ENCODE measurements at places on chromosomes 13 and 19.
A peak's percentile ranks its signal among the peaks of the same experiment; 100 is the strongest.

DNA sequence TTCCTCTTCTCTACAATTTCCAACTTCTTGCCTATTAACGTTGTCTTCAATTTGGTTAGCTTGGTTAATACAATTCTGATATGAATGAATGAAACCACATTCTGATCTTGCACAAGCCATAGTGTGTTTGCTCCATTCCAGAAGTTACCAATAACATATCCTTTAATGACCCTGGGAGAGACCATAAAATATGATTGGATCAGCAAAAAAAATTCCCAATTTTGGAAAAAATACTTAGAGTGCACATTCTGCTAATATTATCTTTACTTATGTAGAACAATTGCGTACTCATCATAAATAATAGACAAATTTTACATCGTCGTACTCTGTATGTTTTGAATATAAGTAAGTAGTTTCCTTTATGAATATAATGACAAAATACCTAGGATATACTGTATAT, 117.2 kb downstream of the SLITRK5 start:
- no peak for DNase-seq

DNA sequence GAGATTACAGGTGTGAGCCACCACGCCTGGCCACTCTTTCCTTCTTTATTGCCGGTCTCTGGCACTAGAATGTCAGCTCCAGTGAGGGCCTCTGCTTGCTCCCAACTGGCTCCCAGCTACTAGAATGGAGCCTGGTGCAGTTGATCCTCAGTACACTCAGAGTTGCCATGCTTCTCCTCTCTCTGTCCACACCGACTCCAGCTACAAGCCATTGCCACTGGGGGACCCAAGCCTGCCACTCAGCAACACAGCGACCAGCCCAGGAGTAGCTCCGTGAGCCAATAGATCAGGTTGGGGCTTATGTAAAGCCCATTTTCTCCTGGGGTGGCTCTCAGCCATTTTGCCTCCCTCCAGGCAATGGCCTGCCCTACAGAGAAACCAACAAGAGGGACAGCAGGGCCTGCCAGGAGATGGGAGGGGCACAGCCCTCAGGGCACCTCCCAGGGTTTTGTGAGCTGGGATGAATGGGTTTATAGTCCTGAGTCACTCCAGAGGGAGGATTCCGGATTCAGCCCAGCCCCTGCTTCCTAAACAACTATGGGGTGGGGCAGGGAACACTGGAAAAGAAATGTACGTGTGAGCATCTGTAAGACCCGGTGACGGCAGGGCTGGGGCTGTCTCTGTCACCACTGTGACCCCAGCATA, 36.5 kb downstream of the OPA3 start:
- no peak for DNase-seq

DNA sequence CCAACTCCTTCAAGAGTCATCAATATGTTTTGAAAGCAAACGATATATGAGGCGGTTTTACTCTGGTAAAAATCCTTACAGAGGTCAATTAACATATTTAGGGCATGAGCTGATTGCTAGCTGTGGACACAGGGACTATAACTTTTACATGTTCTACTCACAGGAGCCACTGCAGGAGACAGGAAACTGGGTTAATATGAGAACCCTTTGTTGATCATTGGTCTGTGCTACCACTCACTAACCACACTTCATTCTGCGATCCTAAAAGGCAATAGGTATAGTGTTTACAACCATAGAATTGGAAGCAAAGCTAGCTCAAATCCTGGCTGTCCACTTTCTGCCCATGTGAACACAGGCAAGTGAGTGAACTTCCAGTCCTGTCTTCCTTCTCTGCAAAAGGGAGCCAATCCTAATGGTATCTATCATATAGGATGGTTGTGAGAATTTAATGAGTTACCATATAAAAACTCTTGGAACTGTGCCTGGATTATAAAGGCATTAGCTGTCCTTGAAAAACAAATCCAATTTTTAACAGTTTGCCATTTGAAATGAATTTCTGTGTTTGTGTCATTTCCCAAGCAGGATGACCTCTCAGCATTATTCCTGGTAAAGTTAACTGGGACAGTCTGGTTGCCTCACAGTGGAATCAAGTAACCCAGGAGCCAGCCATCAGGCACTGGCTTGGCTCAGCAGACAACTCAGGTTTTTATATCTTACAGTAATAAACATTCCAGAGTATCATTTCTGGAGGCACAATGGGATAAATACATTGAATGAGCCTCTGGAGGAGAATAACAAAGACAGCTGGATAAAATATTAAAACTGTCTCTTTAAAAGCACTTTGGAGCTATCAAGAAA, 29.8 kb upstream of the RAP2A start:
- no peak for DNase-seq

- DNase-seq: peak; percentile 89
These were observed at the start of gene LAIR1 for GRCh38 chr19:54364775-54365257. Gene LAIR1, minus strand, starts transcription at chr19:54364931. Its CDS starts 127 bp downstream, at chr19:54364804.

DNA sequence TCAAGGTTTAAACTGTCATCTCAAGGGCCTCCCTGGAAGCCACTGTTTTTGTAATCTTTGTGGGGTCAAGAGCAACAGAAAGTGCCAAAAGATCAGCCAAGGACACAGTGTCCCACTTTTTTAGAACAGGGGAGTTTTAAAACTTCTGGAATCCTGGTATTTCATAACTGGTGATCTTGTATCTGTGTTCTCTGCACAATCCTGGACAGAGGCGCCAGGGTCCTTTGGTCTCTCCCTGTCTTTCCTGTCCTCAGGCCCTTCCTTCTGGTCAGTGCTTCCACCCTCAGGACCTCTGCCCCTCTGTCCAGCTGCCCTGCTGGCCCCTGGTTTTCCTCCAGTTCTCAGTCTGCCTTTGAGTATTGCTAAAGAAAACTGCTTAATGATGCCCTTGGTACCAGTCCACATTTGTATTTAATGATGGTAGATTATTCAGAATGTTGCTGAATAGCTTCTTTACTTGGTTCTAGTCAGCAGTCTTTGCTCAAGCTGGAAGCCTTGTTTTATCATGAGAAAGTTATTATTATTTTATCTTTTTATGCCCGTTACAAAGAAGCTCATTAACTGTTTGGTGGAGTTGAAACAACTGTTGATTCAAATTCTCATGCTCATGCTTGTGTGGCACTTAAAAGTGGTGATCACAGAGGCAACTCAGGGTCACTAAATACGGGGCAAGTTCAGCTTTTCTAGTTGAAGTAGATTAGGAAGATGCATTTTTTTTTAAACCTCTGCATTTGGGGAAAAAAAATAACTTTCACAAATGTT, 47.5 kb downstream of the WASF3 start:
- no peak for DNase-seq

- peak; percentile 81 for DNase-seq
These were observed 1023.5 kb downstream of the PCDH17 start for GRCh38 chr13:58655086-58655485.

GRCh38 chr19:18428787-18429674, 8.9 kb downstream of the ISYNA1 start:
- DNase-seq: peak; percentile 34

GRCh38 chr13:77892491-77892890, 26.1 kb downstream of the EDNRB start:
- no peak for DNase-seq

DNA sequence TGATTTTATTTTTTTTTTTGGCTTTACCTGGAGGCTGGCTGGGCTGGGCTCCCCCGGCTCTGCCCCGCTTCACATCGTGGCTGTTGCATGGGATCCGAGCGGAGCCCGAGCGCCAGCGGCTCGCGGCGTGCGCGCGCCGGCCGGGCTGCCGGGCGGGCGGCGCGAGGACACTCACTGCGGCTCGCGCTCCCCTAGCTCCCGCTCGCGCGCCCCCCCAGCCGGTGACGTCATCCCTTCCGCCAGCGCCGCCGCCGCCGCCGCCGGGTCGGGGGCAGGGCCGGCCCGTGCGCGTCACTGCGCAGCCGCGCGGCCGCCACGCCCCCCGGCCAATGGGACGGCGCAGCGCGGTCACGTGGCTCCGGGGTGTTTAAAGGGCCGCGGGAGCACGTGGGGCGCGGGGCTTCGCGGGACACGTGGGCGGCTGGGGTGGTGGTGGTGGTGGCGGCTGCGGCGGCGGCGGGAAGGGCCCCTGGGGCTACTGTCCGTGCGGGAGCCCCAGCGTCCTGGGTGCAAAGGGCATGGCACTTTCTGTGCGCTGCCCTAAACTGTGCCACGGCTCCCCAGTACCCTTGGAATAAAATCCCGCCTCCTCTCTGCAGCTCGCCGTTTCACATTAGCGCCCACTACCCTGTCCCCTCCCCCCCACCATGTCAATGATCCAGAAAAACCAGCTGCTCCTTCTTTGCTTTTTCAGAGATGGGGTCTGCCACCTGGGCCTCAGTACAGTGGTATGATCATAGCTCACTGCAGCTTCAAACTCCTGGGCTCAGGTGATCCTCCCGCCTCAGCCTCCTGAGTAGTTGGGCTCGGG, at the start of gene PTPRS:
TSS of gene PTPRS (minus strand) at position 176 of the 811 bp plus-strand sequence. CDS start 54,672 bp downstream, outside the sequence.
- peak; percentile 11 for DNase-seq

- DNase-seq: peak; percentile 55
These were observed 2.3 kb downstream of the WDR83 start for GRCh38 chr19:12668932-12669269.

DNA sequence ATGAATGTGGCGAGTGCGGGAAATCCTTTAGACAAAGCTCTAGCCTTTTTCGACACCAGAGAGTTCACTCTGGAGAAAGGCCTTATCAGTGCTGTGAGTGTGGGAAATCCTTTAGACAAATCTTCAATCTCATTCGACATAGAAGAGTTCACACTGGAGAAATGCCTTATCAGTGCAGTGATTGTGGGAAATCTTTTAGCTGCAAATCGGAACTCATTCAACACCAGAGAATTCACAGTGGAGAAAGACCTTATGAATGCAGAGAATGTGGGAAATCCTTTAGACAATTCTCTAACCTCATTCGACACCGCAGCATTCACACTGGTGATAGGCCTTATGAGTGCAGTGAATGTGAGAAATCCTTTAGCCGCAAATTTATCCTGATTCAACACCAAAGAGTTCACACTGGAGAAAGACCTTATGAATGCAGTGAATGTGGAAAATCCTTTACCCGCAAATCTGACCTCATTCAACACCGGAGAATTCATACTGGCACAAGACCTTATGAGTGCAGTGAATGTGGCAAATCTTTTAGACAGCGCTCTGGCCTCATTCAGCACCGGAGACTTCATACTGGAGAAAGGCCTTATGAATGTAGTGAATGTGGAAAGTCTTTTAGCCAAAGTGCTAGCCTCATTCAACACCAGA, 5.7 kb downstream of the ZNF551 start:
- no peak for DNase-seq

- no peak for DNase-seq
These were observed 40.4 kb downstream of the LRCH1 start for GRCh38 chr13:46593398-46593797.

GRCh38 chr19:55257461-55258420, 1.1 kb downstream of the PPP6R1 start:
- DNase-seq: no peak

GRCh38 chr19:11963566-11964355, 1.1 kb upstream of the ZNF763 start:
- peak; percentile 84 for DNase-seq

GRCh38 chr19:5587071-5587455, 19.3 kb upstream of the TINCR start:
- no peak for DNase-seq

DNA sequence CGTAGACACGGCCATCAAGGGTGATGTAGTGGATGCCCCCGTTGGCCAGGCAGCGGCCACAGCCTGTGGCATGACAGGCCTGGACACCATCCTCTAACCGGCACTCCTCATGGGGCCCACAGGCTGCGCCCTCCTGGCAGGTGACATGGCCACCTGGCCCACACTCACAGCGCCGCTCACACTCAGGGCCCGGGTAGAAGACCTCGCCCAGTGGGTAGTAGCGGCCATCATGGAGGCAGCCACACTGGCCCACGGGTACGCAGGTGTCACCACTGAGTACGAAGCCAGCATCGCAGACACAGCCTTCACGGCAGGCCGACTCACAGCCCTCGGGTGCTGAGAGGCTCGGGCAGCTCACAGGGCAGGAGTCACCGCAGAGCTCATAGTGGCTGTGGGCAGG, 27.2 kb upstream of the FBL start:
- DNase-seq: no peak

DNA sequence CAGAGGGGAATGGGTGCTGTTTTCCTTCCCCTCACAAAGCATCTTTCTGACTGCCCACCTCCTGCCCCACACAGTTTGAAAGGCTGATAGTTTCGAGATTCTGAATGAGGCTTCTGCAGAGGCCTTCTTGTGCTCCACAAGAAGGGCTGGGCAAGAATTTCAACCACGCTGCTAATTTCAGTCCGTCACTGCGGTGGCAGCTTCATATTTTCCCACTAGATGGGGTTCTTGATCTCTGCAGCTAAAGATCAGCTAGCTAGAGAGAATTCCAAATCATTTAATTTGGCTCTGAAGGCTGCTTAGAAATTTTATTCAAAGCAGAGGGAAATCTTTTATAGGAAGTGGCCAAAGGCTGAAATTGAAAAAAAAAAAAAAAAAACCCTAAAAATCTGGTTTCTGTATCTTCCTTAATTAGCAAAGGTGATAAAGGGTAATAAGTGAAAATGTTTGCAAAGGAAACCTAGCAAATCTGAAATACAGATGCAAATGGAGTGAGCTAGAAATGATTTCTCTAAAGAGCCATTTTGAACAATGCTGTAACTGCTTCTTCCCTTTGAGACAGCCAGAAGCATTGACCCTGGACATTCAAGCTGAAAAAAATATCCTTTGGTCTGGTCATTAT, 38.0 kb upstream of the C13orf42 start:
- DNase-seq: peak; percentile 42

GRCh38 chr19:5149508-5149907, 180.6 kb downstream of the KDM4B start:
- no peak for DNase-seq

DNA sequence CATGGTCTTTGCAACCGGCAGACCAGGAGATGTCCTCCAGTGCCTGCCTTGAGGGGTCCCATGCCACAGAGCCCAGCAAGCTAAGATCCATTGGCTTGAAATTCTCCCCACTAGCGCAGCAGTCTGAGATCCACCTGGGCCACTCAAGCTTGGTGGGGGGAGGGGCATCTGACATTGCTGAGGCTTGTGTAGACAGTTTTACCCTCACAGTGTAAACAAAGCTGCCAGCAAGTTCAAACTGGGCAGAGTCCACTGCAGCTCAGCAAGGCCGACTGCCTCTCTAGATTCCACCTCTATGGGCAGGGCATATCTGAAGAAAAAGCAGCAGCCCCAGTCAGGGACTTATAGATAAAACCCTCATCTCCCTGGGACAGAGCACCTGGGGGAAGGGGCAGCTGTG, 32.0 kb upstream of the ITM2B start:
- no peak for DNase-seq

DNA sequence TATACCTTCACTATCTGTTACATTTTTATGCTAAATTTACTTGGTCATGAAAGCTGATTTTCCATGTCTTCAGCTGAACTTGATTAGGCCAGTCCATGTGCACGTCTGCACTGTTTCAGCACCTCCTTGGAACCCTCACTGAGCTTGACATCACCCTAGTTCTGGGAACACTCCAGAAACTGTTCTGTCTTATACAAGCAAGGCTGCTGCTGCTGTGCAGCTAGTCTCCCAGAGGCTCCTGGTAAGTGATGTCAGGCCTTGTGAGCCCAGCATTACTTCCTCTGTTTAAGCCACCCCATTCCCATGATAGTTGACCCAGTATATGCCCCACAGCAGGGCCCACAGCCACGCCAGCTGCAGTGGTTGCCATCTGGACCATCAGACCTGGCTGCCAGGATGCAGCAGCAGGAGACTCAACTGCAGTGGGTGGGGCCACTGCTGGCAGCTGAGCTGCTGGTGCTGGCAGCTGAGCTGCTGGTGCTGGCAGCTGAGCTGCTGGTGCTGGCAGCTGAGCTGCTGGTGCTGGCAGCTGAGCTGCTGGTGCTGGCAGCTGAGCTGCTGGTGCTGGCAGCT, 90.5 kb upstream of the AKAP11 start:
- no peak for DNase-seq

Data from inflammatory macrophage treated with lipopolysaccharide for 1 hour (primary cell).